Activated gamma-delta T cell (primary cell): ENCODE measurements at places on chromosomes 2 and 18.

DNA sequence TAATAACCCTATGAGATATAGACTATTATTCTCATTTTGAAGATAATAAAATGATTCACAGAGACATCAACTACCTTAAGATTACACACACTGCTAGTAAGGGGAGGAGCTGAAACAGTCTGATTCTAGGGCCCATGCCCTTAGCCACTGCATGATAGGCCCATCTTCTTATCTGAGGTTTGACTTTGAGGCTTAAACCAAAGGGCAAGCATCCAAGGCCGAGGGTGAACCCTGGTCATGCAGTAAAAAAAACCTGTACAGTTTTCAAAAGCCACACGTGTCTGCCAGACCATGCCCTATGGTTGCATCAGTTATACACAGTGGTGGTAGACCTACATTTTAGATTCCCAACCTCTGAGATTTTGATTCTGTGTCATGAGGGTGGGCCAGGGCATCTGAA lies 44.8 kb downstream of the POLE4 start:
- no peak for DNase-seq

GRCh38 chr2:229810786-229811185 lies 96.4 kb upstream of the DNER start:
- DNase-seq, result no peak

DNA sequence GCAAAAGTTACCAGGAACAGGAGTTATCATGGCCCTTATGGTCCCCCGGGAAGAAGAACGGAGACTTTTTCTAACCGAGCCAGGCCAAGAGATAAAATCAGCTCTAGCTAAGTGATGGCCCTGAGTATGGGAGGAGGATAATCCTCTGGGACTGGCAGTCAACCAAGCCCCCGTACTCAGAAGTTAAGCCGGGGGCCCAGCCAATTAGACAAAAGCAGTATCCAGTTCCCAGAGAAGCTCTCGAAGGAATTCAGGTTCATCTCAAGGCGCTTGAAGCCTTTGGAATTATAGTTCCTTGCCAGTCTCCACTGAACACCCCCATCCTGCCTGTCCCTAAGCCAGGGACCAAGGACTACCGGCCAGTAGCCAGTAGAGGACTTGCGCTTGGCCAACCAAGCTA lies 365.3 kb upstream of the TCF4 start:
- DNase-seq, result no peak

- DNase-seq, result no peak
These were observed 958.3 kb downstream of the TSN start for GRCh38 chr2:122713800-122714199.

DNA sequence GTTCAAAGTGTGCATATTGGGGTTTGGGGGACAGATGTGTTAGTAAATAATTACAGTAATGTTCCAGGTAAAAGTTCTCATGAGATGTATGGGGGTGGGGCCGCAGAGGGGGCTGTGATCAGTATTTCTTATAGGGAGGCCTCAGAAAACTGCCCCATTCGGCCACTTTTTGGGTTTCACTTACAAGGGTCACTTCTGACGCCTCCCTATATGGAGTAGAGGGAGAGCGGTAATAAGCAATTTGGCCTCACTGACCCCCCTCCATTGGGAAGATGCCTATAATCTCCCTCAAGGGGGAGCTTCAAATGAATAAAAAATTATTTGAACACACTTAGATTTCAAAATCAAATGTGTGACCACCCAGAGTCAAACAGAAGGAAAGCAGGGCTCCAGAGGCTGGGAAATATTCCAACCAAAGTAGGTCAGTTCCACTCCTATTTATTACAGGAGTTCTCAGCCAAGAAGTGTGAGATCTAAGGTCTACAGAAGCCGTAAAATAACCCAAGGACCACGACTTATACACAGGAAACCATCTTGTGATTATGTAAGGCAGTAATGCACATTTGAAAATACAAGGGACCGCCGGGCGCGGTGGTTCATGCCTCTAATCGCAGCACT lies 2.7 kb downstream of the SCTR start:
- no peak for DNase-seq

GRCh38 chr18:55790296-55790695 lies 202.3 kb upstream of the TCF4 start:
- no peak for DNase-seq

GRCh38 chr2:241635756-241636155 lies 1.2 kb downstream of the THAP4 start:
- no peak for DNase-seq

- DNase-seq, result no peak
These were observed 34.9 kb downstream of the RAB10 start for GRCh38 chr2:26068602-26069298.

GRCh38 chr2:74457549-74458131 lies 598 bp upstream of the WBP1 start:
- peak; percentile 77 for DNase-seq

DNA sequence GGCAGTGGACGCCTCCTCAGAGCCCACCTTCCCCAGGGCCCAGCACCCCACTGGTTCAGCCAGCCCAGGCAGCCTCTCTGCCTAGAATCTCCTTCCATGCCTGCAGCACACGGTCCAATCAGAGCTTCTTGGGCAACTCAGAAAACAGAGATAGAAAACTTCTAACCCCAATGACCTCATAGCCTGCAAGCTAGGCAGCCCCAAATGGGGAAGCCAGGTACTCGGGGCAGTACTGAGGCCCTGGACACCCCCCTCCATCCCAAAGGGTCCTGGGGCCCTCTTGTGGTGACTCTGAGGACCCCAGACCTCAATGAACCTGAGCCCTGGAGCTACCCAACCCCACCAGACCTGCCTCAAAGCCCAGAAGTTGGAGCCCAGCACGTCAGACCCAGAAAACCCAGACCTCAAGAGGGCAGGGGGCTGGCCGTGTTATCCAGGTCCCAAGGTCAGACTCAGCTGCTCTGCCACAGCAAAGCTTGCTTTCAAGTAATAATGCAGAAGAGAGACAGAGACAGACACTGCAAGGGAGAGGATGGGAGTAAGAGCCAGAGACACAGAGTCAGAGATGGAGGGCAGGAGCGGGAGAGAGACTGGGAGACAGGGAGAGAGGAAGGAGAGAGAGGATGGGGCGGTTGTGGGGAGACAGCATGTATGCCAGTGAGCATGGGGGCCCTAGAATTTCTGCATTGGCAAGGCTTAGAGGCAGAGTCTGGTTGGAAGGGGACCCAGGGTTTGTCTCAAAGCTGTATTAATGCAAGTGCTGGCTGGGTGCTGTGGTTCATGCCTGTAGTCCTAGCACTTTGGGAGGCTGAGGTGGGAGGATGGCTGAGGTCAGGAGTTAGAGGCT lies 28.2 kb downstream of the SERTAD2 start:
- DNase-seq, result no peak

DNA sequence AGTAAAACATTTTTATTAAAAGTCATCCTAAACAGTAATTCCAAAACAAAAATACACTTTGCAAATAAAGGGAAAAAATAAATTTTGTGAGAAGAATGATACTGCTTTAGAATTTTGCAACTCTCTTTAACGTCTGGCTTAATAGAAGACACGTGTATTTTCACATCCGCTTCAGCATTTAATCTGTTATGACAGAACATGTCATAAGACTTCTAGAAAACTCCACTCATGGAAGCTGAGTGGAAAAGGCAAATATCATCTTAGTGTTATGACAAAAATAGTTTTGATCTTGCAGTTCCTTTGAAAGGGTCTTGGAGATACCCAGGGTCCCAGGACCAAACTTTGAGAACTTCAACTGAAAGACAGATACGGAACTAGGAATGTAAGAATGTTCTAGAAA lies 350.1 kb downstream of the NCKAP5 start:
- no peak for DNase-seq

DNA sequence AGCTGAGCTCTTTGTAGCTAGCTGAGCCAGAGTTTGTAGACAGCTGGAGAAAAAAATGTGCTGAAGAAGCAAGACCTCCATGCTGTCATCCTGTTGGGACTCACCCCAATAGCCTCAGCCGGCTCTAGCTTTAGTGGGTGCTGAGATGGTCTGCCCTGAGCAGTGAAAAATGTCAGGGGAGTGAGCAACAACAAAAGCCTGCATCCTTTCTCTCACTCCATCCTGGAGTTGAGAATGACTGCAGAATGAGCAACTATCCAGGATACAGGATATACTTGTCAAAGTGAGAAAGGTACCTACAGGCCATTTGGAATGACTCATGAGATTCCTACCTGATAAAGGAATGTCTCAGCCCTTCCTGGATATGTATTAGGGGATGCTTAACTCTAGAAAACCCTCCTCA lies 146.1 kb upstream of the DLX2 start:
- DNase-seq, result no peak

GRCh38 chr2:225104321-225104720 lies 62.1 kb upstream of the DOCK10 start:
- no peak for DNase-seq

DNA sequence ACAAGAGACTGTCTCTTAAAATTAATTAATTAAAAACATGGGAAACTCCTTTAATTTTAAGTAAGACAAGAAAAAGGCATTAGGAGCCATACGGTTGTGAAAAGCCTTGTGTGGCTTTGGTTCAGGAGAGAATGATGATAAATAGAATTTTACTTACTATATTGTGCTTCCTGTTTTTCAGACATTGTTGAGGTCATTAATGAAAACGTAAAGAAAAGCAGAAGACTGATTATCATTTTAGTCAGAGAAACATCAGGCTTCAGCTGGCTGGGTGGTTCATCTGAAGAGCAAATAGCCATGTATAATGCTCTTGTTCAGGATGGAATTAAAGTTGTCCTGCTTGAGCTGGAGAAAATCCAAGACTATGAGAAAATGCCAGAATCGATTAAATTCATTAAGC lies 10.7 kb upstream of the IL1RL2 start:
- no peak for DNase-seq

- DNase-seq, result no peak
These were observed 79.9 kb upstream of the ITGB6 start for GRCh38 chr2:160279813-160280465.

GRCh38 chr2:26529406-26530239 lies 51.7 kb upstream of the OTOF start:
- no peak for DNase-seq

DNA sequence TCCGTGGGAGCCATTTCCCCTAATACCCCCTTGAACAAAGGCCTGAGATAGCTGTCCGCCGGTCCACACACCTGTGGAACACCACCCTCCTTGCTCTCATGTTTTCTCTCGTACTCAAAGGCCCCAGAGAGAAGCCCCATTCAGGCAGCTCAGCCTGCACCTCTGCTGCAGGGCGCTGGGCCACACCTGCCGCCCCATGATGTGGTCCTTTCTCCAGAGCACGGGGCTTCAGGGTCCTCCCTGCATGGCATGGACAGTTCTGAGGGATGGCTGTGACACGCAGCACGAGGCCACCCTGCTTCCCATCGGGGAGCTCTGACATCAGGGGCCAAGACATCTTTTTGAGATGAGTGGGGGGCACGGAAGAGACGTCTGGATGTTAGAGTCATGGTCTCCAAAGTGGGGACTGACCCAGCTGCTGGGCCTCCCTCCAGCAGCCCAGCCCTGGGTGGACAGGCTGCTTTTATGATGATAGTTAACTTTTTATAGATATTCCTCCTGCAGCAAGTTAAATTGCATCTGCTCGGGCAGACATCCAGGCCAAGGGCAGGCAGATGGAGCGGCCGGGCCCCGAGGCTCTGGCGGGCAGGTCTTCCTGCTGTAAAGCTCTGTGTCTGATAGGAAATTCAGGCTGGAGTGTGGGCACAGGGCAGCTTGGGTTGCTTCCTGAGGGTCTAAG lies 56.7 kb downstream of the SDC1 start:
- no peak for DNase-seq

GRCh38 chr2:109069331-109070194 lies 59.4 kb upstream of the SH3RF3 start:
- no peak for DNase-seq

DNA sequence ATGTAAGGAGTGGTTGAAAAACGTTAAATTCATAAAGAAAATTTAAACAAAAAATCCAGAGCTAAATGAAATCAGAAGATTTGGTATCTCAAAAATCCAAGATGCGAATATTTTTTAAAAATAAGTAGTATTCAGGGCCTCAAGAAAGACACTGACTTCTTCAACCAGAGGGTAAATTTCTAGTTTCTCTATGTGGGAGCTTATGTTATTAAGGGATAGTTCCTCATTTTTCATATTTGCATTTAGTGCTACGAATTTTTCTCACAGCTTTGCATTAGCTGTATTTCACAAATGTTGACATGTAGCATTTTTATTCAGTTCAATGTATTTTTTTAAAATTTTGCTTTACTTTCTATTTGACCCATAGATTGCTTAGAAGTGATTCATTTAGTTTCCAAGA lies 454.7 kb downstream of the CBLN2 start:
- DNase-seq, result no peak

GRCh38 chr2:156553714-156554442 lies 117.7 kb downstream of the GPD2 start:
- DNase-seq, result no peak

DNA sequence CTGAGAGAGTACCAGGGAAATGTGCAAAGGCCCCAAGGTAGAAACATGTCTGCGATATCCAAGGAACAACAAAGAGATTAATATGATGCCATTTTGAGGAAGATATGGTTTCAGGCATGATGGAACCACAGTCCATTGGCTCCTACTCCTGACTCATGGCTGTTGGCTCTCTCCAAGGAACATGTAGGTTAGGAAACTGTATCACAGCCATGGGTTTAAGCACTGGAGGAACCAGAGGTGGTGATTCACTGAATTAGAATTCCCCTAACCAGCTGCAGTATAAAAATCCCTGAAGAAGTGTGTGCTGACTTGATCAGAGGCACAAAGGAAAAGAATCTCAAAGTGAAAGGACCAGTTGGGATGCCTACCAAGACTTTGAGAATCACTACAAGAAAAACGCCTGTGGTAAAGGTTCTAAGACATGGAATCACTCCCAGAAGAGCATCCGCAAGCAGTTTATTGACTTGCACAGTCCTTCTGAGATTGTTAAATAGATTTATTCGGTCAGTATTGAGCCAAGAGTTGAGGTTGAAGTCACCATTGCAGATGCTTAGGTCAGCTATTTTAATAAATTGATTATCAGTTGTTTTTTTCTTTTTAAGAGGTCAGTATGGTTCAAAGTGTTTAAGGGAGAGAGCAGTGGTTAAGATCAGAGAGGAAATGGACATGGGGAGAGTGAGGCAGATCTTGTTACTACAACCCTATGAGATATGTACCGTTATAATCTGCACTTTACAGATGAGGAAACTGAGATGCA lies 110.7 kb upstream of the OTX1 start:
- DNase-seq, result no peak
